ENCODE measurements at places on chromosomes 3 and 15. TPM values are rescaled to one million over a fixed set of nuclear protein-coding genes. Genes with fewer than 3 reads are reported as not detected.

DNA sequence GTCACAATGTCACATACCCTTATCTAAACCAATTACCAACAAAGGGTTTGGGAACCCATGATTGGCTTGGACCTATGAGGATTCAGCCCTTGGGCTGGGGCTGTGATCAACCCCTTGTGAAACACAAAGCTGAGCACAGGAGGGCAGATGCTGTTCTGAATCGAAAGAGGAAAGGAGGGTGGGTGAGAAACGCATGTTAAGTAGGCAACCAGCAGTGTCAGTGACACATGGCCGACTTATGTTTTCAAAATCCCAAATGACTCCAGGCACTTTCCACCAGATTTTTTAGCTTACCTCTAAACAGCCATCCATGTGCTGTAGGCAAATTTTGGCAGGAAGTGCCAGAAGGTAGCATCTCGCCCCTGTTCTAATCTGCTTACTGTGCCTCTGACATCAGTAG is 34.1 kb upstream of the KLHL25 start:
- no peak for DNase-seq

DNA sequence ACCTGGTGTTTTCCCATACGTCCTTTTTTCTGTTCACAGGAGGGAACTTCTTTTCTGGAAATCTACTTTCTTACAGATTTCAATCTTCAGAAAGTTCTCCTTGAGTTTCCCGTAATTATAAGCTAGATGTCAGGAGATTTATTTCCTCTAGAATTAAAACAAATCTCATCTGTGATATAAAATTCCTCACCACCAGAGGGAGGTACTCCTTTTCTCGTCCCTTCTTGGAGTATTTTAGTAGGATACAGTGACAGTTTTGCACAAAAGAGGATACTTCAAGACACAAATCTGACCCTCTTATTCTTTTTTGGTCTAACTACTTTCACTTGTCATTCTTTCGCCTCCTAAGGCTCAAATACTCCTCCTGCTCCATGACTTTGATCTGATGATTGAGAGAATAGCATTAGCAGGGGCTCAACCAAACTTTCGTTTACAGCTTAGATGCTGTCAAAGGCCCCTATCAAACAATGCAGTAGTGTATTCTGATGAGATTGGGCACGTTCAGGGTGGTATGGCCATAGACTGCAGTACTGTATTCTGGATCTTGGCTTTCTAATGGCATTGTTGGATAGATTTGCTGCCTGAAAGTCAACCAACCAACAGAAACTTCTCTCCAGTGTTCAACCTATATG is 38.0 kb downstream of the TMEM41A start:
- no peak for DNase-seq

DNA sequence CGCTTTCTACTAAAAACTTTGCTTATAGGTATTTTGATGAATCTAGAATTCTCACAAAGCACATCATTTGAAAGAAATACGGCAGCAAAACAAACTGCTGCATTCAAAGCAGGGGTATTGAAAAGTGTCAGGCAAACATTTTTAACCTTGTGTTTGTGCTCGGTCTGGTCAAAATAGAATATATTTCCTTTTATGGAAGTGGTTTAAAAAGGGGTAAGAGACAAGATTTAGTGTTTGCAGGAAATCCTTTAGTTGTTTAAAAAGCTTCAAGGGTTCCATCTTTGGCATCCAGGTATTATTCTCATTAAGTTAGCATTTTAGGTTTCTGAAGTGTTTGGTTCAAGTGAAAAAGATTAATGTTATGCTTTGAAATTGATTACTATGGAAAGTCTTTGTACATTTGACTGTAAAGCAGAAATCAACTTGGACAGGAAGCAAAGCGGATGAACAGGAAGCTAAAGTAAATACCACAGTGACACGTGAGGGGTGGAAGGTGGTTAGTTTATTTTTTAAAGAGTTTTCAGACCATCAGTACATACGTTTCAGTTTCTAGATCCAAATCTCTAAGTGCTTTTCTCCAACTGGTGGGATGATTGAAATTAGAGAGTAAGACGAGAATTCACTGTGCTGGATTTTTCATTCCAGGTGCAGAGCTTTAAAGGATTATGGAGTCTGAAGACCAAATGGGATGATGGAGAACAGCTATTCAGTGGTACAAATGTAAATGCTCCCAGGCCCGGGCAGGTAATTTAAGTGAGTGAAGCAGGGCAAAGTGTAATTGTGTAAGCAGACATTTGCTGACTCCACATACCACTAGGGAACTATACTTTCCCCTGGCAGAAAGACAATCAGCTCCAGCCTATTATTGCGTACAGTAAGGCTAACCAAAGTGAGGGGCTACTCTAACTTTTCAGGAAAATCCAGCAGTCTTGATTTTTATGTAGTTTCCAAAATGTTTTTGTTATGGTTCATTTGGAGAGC is 341.8 kb upstream of the TBL1XR1 start:
- no peak for DNase-seq

DNA sequence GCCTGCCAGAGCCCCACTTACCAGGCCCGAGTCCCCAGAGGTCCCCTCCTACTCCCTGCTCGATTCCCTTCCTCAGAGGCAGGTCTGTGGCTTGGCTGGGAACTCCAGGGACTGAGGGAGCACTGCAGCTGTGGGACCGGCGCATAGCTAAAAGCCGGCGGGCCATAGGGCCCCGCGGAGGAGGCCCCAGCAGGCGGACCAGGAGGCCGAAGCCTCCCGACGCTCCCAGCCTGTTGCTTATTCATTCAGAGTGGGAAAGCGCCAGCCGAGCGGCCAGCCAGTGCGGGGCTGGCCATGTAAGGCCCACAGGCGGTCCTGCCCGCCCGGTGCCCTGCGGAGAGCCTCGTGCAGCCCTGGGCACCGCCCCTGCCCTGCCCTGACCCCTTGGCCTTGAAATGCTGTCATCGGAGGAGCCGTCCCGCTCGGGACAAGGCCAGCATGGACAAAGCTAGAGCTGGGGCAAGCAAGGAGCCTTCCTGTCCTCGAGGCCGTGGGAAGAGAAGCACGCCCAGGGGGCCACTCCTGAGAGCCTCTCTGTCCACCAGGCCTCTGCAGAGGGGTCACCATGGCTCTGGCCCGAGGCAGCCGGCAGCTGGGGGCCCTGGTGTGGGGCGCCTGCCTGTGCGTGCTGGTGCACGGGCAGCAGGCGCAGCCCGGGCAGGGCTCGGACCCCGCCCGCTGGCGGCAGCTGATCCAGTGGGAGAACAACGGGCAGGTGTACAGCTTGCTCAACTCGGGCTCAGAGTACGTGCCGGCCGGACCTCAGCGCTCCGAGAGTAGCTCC is at the start of gene LOXL1:
Gene LOXL1, plus strand, starts transcription at position 244 of the 784 bp plus-strand sequence. Its CDS starts 322 bp downstream, at position 566.
- no peak for DNase-seq

- DNase-seq = no peak
These were observed 4.5 kb downstream of the NDUFB5 start for GRCh38 chr3:179608931-179609720.

GRCh38 chr15:100881573-100882336 is 2.1 kb downstream of the ALDH1A3 start:
- DNase-seq = no peak

DNA sequence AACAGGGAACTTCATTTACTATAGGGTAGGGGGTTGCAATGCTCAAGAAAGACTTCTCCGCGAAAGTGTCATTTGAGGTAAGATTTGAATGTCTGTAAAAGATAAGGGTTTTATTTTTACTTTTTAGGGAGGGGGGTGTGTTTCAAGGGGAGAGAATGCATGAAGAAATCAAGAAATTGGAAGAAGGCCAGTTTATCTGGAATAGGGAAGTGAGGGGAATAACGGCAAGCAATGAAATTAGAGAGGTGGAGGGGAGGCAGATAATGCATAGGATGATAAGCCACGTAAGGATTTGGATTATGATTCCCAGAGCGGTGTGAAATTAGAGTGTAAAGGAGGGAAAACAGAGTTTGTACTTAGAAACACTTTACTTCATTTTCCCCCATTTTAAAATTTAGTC is 63.0 kb upstream of the MB21D2 start:
- DNase-seq = no peak

Gene SKOR1
- 0.33 TPM for total RNA-seq
